ENCODE measurements at places on chromosomes 5 and 9.

GRCh38 chr9:133691191-133691590 lies 47.0 kb downstream of the SARDH start:
- DNase-seq: no peak

GRCh38 chr9:95008151-95008771 lies 281.8 kb downstream of the AOPEP start:
- DNase-seq: peak; percentile 62

DNA sequence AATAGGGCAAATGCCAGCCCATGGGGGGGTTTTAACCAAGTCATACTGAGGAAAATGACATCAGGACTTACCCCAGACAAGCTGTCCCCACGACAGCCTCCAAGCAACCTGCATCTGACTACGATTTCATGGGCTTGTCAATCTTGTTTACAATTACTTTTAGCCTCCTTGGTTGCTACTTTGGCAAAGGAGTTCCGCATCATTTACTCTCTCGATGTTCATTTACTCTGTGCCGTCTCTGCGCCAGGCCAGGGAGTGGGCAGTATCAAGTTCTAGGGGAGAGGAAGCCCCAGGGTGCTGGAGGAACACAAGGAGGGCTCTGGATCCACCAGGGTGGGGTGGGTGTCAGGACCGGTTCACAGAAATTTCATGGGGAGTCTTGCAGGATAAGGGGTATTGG lies 23.9 kb downstream of the PTPN3 start:
- DNase-seq: no peak

- DNase-seq: peak; percentile 38
Measured at GRCh38 chr9:137456061-137456863, 2.9 kb downstream of the NSMF start.

GRCh38 chr5:109421956-109422355 lies 12.2 kb upstream of the PJA2 start:
- DNase-seq: no peak

DNA sequence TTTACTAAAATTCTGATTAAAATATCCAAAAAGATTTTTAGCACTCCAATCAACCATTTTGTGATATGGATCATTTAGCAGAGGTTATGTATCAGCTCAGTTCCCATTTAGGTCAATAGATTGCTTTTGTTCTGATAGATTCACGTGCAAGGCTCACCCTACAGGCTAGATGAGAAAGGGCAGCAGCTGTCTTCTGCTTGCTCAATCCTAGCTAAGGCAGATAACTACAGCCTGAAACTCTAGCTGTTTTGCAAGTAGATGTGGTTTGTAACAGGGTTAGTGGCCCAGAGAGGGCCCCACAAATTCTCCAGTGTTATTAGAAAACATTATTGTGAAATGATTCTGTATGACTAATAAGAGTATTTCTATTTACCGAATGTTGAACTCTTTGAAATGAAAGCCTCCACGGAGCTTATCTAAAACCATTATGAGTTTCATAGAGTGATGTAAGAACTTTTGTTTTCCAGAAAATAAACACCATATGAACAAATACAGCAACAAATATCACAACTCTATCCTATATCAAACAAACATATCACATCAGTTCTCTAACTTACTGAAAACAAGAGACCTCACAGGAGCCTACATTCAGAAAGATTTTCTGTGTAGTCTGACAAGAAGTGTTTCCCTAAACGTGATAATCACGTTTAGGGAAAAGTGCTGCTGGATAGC lies 841.9 kb upstream of the ACO1 start:
- peak; percentile 17 for DNase-seq

GRCh38 chr5:15694696-15695214 lies 194.8 kb downstream of the FBXL7 start:
- DNase-seq: no peak

DNA sequence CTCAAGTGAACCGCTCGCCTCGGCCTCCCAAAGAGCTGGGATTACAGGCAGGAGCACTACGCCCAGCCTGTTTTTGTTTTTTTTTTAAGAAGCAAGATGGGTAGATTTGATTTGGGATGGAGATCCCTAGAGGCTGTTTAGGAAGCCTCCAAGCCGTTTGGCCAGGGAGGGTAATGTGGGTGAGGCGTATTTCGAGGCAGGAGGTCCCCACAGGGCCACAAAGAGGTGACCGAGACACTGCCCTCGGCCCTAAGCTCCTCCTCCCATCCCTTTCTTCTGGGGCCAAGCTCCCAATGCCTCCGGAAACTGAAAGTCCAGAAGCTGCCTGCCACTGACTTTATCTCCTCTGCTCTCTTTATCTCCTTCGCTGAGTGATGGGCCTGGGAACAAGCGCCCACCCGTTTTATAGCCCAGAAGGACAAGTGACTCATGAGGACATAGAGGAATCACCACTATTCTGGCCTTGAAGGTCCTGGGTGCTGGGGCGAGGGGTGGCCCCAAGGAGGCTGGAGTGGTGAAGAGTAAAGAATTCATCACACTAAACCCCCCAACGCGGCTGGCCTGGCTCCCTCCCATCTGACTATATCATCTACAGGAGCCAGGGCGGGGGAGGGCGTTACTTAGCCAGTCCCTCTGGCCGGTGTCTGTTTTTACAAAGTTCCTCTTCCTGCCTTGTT lies 2.0 kb upstream of the RALGDS start:
- no peak for DNase-seq

GRCh38 chr9:114250648-114251047 lies 72.2 kb upstream of the ORM1 start:
- DNase-seq: peak; percentile 29

DNA sequence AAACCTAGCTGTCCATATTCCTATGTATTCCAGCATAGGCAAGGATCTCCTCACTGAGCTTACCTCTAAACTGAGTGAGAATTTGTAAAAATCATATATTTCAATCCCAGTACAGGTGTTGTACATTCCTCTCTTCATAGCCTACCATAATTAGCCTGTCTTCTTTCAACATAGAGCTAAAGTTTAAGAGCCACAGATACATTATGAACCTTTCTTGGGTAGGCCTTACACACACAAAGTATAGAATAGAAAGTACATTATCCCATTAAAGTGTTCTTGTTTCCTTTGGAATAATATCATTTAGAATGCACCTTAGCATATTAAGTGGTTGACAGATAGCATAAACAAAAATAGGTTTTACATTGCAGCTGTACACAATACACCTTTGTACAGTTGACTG lies 282.1 kb upstream of the TMEM161B start:
- no peak for DNase-seq

DNA sequence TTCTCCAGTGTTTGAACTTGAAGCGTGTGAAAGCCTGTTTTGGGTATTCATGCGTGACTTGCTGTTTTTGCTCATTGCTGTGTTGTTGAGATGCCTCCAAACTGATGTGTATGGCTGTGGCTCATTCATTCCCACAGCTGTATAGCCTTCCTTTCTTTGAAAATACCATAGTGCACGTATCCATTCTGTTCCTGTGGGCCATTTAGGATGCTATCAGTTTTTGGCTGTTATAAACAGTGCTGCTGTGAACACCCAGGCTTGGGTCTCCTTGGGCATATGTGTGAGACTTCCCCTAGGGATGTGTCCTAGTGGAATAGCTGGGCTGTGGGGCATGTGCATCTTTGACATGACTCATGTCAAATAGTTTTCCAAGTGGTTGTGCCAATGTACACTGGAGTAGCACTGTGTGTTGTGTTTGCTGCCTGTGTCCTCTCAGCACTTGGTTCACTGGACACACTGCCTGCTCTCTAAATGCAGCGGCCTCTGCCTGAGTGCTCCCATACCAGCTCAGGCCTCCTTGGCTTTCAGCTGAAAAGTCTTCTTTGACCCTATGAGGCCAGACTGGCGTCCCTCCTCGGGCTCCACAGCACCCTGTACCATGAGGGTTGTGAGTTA lies 102.6 kb upstream of the TBC1D2 start:
- no peak for DNase-seq

GRCh38 chr5:137026296-137026695 lies 472.8 kb downstream of the SPOCK1 start:
- DNase-seq: no peak

DNA sequence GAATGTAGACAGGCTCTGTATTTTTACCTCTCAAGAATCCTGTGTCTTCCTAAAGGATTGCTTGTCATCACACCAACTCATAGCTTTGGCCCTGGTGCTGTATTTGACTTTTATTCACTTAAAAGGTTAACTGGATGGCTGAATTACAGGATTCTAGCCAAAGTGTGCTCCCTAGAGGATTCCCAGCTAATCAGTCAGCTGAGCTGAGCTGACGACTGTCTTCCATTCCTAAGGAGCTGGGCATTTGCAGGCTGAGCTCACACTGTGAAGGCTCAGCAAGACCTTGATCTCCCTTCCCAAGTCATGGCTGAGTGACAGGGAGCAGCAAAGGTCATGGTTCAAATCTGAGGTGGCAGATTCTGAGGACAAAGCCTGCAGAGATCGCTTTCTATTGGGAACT lies 59.0 kb upstream of the PALM2AKAP2 start:
- DNase-seq: no peak

- peak; percentile 19 for DNase-seq
Measured at GRCh38 chr5:152288499-152288898, 116.6 kb downstream of the NMUR2 start.

DNA sequence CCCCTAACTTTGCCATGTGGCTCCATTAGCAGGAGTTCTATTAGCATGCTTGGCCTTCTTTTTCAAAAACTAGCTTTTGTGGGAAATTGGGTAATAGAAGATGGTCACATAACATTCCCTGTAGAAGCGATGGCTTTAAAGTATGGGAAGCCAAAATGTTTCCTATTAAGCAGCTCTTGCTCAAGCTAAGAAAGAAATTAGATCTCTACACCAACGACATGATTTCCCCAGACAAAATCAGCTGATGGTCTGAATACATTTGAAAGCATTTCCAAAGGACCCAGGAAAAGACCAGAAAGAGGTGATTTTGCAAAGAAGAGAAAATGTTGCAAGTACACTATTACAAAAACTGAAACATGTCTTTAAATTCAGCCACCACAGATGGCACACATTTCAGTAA lies 4.8 kb upstream of the NFIL3 start:
- no peak for DNase-seq

DNA sequence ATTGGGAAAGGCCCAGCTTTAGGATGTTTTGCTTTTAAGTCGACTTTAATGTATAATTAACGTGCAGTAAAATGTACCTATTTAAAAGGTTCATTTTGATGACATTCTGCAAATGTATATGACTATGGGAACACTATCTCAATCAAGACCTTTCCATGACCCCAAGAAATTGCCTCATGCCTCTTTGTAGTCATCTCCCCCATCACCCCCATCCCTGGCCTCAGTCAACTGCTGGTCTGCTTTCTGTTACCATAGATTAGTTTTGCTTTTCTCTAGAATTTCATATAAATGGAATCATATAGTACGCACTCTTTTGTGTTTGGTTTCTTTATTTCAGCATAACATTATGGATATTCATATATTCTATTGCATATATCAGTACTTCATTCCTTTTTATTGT lies 80.7 kb upstream of the C9orf72 start:
- no peak for DNase-seq

GRCh38 chr5:156929366-156929948 lies 33.6 kb downstream of the TIMD4 start:
- no peak for DNase-seq

DNA sequence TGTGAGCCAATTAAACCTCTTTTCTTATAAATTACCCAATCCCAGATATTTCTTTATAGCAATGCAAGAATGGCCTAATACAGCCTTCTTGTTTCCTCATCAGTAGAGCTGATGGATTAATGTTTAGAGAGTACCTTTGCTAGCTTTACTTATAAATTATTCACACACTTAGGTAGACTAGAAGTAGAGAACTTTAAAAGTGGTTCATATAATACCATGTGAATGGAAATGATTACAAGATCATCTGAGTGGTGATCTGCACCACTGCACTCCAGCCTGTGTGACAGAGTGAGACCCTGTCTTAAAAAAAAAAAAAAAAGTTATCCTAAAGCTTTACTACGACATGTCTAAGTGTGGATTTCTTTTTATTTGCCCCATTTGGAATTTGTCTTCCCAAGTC lies 23.2 kb upstream of the LRRTM2 start:
- DNase-seq: no peak

GRCh38 chr5:68137511-68138140 lies 77.9 kb upstream of the PIK3R1 start:
- DNase-seq: no peak

GRCh38 chr9:108347463-108348188 lies 508.2 kb downstream of the ACTL7B start:
- no peak for DNase-seq

GRCh38 chr5:399296-400281 lies 43.4 kb upstream of the EXOC3 start:
- DNase-seq: peak; percentile 31

DNA sequence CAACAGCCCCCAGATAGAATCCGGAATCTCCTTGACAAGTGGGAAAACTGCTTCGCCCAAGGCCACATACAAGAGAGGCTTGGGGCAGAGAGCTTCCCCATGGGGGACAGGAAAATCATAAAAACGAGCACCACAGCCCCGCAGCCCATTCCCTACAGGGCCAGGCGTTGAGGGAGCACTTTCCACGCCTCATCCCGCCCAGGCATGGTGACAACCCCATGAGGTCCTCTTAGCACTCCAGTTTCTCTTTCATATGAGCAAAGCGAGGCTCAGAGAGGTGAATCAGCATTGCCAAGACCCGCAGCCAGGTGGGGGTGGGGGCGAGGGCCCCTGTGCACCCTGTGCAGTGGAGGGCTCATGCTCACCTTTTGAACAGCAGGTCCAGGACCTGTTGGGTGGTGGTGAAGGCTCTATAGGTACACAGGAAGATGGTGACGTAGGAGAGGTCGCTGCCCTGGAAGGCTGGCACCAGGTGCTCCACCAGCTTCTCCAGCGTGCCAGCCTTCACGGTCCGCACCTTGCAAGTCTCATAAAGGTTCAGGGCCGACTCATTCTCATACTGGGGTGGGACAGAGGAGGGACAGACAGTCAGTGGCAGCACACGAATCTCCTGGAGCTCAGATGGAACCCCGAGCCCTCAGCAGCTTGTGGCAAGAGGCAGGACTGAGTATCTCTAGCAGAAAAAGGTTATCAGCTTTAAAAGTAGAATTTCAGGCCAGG lies 10.9 kb downstream of the RALGDS start:
- no peak for DNase-seq

GRCh38 chr5:168669156-168669555 lies 90.0 kb upstream of the PANK3 start:
- no peak for DNase-seq

GRCh38 chr9:101601904-101602765 lies 7.4 kb upstream of the PPP3R2 start:
- DNase-seq: peak; percentile 72

- peak; percentile 40 for DNase-seq
Measured at GRCh38 chr5:98770209-98770910, 3.1 kb upstream of the RGMB start.

- peak; percentile 42 for DNase-seq
Measured at GRCh38 chr9:2838371-2839000, 5.4 kb downstream of the PUM3 start.

DNA sequence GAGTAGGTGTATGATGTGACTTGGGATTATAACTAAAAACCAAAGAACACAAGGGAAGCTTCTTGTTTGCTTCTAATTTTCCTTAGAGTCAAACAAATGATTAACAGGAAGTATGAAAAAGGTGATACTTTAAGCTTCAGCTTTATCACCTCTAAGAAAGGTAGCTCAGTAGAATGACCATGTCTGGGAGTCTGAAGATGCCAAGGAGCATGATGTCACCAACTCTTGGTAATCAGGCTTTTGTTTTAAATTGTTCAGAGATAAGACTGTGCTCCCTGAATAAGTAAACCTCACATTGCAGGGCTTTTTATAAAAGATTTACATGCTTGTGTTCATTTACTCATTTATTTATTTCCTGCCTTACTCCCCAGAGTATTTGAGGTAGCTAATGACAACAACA lies 169.9 kb downstream of the FER start:
- no peak for DNase-seq

Data from pons (tissue), 1 donor.